ENCODE measurements at places on chromosomes 7 and 10.
A peak's percentile ranks its signal among the peaks of the same experiment; 100 is the strongest.

GRCh38 chr10:112827951-112828350 is 122.1 kb upstream of the TCF7L2 start:
- DNase-seq: no peak

GRCh38 chr7:73852500-73852899 is 8.5 kb upstream of the TMEM270 start:
- no peak for DNase-seq

DNA sequence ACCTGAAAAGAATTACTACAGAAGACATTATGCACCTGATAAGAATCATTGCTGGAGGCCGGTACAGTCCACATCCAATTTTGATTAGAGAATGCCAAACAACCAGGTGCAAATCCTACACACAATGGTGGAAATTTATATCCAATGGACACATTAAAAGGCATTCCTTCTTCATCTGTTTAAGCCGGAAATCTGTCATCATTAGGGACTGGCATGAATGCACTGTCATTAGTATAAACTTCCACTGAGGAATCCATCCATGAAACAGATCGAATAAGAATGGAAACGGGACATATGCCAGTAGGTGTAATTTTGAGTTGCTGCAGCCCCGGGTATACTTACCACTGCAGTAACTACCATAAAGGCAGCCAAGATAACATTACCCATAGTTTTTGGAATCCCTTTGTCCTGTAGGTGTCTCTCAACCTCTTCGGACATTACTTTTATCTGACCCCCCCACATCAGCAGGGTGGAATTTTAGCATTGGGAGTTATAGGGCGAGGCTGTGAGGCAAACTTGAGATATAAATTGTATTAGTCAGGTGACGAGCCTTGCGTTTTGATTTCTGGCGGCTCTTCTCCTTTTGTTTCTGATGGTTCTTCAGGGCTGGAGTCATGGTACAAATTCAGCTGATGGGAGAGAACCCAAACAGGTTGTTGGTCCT is 36.5 kb upstream of the AKR1C2 start:
- DNase-seq: no peak

DNA sequence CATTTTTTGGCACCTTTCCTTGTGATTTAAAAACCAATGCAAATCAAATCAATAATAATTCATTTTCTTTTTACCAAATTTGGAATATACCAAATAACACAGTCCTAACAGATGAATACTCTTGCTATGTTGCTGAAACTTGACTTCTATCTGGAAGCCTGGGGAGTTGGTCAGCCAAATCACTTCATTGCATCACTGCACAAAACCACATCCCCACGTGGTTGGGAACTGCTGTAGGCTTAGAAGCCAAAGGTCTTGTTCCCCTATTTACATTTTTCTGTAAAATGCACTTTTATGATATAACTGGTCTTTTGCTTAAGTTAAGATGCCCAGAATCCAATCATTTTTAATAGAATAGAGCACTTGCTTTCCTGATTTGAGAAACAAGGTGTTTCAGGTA is 15.2 kb downstream of the GPR85 start:
- DNase-seq: no peak

DNA sequence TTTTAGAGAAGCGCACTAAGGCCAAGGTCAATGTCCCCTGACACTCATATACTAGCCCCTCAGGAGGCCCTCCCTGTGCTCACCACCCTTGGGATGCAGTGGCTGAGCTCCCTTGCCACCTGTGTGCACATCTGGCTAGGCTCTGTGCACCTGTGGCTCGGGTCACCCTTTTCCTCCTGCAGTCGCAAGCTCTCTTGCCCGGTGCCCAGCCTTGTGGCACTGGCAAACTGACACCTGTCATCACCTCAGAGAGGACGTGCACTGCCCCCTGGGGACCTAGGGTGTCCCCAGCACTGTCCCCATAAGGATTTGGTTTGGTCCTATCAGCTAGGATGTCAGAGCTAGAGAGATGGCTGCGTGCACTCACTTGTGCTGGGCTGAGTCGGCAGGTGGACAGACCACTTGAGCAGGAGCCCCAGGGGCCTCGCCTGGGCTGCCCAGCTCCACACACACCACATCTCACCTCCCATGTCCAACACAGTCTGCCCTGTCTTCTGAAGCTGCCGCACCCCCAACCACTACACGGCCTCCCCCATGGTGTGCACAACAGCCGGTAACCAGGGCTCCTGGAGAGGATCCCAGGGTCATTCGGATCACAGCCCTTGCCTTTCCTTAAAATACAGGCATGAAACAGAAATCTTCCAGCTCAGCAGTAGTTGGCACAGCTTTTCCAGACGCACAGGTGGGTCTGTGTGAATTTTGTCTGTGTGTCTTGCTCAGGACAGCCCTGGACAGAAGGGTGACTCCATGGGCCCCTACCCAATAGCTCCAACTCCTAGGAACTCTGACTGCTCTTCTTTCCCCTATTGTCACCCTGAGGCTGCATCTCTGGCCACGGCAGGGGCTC is 111.0 kb downstream of the GRID1 start:
- no peak for DNase-seq

DNA sequence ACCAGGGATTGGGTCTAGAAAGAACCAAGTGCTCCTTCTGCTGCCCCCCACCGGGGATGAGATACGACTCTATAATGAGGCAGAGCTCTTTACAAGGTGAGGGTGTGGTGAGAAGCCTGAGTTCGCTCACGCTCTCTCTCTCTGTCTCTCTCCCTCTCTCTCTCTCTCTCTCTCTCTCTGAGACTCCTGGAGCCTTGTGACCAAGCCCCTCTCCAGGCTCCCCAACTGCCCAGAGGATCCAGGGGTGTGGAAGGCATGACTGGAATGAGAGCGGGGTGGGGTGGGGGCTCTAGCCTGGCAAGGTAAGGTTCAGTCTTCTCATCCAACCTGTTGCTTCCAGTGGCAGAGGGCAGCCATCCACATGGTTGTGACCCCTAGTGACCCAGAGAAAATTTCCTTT is 3.1 kb upstream of the PTF1A start:
- no peak for DNase-seq

DNA sequence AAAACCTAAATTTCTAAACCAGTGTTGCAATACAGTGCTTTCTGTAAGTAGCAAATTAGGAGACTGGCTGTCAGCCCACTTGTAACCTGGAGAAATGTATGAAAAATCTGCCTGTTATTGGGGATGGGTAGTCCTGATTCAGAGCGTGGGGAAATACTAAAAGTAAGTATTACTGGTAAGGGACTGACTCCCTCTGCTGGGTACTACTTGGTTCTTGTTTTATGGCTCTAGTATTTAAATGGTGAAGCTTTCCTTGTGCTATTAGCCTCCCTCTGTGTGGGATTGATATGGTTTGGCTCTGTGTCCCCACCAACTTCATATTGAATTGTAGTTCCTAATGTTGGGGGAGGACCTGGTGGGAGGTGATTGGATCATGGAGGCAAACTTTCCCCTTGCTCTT is 886.1 kb downstream of the SORCS1 start:
- DNase-seq: no peak

GRCh38 chr7:122553761-122554160 is 145.2 kb downstream of the RNF133 start:
- DNase-seq: no peak

GRCh38 chr7:51344406-51345138 is 28.0 kb upstream of the COBL start:
- DNase-seq: no peak

DNA sequence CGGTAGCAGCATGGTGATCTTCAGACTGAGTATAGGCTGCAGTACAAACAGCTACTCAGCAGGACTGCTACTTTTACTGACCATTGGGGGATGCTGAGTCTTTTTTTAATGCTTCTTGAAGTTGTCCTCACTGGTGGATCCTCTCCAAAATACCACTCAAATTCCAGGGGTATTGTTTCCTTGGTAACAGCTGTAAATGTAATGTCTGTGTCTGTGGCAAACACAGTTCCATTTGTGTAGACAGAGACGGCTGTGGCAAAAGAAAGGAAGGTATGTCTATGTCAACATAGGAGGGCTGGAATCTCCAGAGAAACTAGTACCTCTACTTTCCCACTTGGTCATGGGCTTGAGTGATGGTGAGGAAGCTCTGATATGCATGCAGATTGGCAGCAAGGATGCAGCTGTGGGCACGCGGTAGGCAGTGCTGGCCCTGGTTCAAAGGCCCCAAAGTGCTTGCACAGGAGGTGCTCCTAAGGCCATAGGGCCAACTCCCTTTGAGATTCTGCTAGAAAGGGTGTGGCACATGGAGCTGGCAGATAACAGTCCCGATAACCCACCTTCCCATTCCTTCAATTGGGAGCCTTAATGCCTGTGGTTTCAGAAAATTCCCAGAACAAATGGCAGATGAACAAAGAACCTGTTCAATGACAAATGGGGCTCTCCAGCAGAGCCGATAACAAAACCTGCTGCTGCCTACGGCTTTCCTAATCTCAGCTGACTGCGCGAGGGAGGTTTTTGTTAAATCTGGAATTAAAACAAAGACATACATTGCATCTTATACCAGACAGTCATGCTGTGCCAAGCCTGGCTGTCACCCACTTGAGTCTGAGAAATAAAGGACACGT is 43.0 kb downstream of the PKD1L1 start:
- DNase-seq: peak; percentile 19

DNA sequence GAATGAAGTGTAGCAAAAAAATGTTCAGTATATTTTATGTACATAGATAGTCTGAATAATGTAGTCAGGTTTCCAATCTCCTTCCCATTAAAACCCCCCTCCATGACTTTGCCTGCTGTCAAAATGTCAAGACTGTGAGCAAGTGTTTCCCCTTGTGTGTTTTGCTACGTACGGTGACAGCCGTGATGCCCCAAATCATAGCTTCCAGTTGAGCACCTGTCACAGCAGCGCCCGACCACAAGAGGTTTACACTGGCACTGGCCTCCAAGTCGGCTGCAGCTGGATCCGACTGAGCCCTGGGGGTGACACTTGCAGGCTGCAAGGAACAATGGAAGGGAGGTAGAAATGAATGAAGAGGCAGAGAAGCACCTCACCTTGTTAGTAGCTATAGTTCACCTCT is 62.3 kb downstream of the LAMB4 start:
- no peak for DNase-seq

GRCh38 chr10:133412381-133412711 is 12.1 kb downstream of the SPRN start:
- DNase-seq: no peak

DNA sequence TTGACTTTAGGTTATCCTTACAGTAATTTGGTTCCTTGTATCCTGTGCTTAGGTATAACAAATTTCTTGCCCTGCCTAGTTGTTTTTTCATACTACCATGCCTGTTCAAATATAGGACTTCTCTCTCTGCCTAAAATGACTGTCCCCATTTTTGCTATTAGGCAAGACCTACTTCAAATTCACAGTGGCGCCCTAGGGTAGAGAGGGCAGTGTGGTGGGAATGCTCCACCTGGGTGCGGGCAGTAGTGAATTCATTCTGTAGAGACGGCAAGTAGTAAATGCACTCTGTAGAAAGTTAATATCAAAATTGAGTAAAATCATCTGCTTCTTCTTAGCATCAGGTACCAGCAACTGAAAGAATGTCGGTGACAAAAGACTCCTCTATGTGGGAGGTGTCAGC is 120.4 kb upstream of the RHOBTB1 start:
- DNase-seq: no peak

All from anterior cingulate cortex (tissue), 58 donors.